AG04449 (cell line): ENCODE measurements at places on chromosomes 13 and 19.

DNA sequence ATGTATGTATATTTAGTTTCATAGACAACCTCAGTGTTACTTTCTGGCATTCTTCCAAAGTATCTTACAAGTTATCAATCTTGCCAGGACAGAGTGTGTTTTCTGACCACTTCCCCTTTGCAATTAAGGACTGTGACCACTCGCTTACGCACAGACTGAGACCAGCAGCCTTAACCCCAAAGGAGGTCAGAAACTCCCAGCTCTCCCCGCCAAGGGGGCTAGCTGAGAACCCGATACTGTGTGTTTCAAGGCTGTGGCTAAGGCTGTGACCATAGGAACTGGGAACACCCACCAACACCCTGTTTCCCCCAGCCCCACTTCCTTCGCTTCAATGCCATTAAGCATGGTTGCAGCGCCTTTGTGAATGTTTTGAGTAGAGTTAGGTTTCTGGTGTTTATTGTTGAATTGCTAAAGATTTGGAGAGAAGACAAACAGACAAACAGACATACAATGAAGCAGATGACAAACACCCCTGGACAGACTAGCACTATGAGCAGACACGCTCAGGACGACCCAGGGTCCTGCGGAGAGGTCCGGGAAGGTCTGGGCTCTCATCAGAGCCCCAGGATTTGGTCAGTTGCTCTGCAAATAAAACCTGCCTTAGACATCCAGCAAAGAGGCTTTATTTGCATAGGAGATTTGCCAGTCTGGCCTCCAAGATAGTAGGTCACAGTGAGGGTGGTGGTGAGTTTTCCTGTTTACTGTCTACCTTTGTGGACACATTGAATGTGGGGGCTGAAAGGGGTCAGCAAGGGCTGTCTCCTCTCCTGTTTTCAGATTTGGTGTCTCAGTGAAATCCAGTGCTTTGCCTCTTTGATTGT lies 25.0 kb upstream of the TNFSF11 start:
- DNase-seq: no peak

- DNase-seq: no peak
Observed at GRCh38 chr13:110309661-110310524, 2.8 kb downstream of the COL4A2 start.

DNA sequence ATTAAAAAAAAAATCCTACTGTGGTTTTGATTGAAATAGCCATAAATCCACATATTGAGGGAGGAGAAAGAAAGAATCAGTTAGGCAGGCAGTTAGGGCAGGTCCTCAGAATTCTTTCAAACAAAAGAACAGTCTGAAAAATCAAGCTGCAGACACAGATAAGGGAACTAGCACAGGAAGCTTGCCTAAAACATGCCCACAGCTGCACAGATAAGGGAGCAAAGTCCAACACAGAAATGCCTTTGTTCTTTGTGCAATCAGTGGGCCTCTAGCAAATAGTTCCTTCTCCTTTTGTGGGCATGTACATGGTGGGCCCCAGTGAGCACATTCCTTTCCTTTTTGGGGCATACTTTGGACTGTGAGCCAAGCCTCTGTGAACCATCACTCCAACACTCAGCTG lies 42.7 kb downstream of the UTP14C start:
- DNase-seq: no peak

GRCh38 chr13:114038211-114038613 lies 64.3 kb upstream of the C13orf46 start:
- DNase-seq: no peak

DNA sequence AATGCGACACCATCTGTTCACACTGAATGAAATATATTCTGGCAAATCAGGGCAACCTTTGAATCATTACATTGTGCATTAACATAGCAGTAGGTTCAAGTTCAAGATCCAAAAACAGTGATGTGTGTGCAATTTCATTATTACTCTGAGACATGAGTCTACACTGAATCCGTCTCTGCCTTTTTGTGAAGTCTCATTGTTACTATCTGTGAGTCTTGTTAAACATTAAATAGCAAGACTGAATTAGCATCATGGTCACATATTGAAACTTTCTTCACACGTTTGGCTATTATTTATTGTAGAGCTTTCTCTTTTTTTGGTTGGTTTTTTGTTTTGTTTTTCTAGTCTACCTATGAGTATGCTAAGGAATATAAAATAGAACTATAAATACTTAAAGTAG lies 117.1 kb upstream of the SLITRK5 start:
- no peak for DNase-seq

DNA sequence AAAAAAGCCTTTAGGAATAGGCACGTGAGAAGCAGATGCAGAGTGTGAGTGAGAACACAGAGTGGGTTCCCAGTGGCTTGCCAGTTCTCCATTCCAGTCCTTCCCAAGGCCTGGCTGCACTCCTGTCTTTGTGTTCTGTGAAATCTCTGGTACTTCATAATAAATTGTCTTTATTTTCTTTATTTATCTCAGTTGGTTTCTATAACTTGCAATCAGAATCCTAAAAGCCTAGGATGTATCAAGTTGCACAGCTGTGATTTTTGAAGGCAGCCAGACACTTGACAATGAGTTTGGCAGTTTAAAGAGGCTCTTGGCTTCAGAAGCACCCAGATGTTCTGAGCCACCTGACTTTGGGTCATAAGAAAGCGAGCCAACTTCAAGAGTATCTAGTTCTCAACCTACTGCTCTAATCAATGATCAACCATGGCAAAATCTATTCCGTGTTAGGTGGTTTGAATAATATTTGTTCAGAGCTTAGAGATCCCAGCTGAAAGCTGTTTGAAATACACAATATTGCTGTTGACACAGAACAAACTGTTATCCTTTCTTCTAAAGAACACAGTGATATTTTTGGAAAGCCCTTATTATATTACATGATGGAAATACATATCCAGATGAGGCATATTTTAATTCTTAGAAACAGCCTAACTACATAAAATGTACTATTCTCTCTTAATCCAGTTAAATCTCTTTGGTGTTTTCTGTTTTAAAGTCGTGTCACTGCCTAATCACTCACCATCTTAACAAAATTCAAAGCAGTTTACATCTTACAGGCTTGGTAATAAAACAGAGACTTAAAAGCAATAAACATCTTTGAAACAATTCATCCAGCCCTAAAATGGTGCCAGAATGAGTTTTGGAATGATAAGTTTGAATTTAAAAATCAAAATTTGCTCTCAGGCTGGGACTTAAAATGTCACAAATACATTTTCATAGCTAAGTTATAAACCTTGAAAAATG lies 483.0 kb upstream of the NBEA start:
- DNase-seq: no peak
